Mesenchymal stem cell (in vitro differentiated cells and primary cell): ENCODE measurements at places on chromosomes 12 and 14.

GRCh38 chr14:101506211-101506925 is 54.9 kb upstream of the DIO3 start:
- H3K4me1 ChIP-seq = no peaks in the 10 kb centered on the region
- no peaks in the 10 kb centered on the region for H3K36me3 ChIP-seq
- no peaks in the 10 kb centered on the region for H3K27me3 ChIP-seq
- H3K4me3 ChIP-seq = no peak overlapping the region
- DNase-seq = no peak

GRCh38 chr12:66055837-66056319 is 74.7 kb downstream of the LLPH start:
- no peak overlapping the region for H3K27ac ChIP-seq
- no peaks in the 10 kb centered on the region for H3K36me3 ChIP-seq
- DNase-seq = no peak
- H3K27me3 ChIP-seq = no peaks in the 10 kb centered on the region

DNA sequence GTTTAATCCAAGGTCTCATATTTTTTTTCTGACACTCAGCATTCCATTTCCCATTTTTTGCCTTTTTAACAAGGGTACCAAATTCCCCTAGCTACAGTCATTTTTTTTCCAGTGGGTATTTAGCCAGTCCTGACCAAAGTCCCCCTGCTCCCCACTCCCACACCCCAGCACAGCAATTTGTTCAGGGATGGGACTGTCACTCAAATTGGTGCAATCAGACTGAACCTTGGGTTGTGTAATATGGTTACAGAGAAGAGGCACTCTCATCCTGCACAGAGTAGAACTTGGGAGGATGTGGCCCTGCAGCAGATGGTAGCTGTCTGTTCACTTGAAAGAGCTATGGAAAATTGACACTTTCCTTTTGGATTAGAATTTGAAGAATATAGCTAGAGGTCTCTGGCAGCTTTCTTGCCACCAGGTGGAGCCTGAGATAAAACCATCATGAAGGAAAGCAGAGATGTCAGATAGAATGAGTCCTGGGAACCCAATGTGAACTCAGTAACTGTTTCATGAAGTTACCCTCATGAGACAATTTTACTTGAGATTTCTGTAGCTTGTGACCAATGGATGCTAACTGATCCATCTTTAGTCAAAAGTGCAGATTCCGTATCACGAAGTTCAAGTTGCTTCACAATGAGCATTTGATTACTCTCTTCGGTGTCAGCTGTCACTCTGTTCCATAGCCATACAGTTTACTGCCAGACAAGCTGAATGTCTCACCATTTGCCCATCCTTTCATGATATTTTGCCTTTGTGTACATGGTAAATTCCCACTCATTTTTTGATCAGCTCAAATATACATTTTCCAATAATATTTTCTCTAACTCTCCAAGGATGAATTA is 394.0 kb upstream of the SYT1 start:
- H3K27me3 ChIP-seq = no peaks in the 10 kb centered on the region
- H3K4me3 ChIP-seq = no peak overlapping the region
- peak; percentile 45 for DNase-seq
- H3K27ac ChIP-seq = no peak overlapping the region

DNA sequence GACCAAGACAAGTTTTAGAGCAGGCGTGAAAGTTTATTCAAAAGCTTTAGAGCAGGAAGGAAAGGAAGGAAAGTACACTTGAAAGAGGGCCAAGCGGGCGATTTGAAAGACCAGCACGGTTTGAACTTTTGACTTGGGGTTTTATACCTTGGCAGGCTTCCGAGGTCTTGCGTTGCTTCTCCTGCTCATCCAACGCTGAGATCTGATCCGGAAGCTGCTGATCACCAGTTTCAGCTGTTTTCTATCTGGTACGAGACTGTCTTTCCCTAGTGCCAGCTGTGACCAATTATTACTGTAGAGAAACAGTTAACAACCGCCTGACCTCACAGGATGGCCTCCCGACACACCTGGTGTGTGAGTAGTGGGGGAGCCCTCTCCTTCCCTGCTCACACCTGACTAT is 20.6 kb upstream of the SNRPF start:
- no peak for DNase-seq
- peak overlapping the region; percentile 68 for H3K4me3 ChIP-seq
- no peaks in the 10 kb centered on the region for H3K36me3 ChIP-seq
- no peaks in the 10 kb centered on the region for H3K4me1 ChIP-seq
- peaks cover 11% of the 10 kb centered on the region for H3K27me3 ChIP-seq

DNA sequence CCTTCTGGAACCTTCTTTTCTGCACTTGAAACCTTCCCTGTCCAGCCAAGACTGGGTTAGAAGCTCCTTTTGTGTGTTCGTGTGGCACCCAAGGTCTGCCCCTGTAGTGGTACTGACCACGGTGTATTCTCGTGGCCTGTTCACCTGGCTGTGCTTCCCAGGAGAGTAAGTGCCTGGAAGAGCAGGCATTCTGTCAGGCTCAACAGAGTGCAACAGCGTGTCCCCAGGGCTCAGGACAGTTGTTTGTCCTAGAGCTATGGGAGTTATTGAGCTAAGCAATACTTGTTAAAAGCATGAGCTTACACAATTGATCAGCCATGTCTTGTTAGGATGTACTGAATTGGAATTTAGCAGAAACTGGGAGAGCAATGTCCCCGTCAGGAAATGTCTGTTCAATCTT is 12.9 kb upstream of the SLC38A2 start:
- no peak overlapping the region for H3K4me3 ChIP-seq
- H3K4me1 ChIP-seq = peaks cover 10% of the 10 kb centered on the region
- no peaks in the 10 kb centered on the region for H3K36me3 ChIP-seq
- no peaks in the 10 kb centered on the region for H3K27me3 ChIP-seq
- peak; percentile 32 for DNase-seq
